Germinal center (tissue), 1 donor: ENCODE measurements at places on chromosomes 11 and 22.

DNA sequence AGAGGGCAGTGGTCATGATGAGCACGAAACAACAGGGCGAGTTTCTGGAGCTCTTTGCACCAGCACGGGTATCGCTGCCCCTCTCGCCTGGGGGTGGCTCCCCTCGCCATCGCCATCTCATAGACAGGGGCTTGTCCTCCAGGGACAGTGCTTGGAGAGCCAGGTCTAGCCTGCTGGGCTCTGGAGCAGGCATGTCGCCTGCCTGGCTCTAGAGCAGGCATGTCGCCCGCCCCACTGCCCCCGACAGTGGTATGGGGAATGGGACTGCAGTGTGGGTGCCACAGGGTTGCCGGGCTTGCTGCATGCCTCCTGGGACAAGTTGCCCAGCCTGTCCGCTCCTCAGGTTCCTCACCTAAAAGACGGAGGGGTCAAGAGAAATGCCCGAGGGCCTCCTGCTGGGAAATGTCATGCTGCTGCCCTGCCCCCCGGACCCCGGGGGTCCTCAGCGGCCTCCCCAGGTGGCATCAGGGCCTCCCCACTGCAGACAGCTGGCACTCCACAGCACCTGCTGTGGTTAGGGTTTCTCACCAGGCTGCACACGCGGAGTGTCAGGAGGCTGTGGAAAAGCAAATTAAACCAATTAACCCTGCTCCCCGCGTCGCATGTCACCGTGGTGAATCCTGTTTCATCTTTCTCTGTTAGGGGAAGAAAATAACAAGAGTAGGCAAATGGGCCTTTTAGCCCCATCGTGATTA, 403.0 kb downstream of the TBC1D22A start:
- DNase-seq = no peak

DNA sequence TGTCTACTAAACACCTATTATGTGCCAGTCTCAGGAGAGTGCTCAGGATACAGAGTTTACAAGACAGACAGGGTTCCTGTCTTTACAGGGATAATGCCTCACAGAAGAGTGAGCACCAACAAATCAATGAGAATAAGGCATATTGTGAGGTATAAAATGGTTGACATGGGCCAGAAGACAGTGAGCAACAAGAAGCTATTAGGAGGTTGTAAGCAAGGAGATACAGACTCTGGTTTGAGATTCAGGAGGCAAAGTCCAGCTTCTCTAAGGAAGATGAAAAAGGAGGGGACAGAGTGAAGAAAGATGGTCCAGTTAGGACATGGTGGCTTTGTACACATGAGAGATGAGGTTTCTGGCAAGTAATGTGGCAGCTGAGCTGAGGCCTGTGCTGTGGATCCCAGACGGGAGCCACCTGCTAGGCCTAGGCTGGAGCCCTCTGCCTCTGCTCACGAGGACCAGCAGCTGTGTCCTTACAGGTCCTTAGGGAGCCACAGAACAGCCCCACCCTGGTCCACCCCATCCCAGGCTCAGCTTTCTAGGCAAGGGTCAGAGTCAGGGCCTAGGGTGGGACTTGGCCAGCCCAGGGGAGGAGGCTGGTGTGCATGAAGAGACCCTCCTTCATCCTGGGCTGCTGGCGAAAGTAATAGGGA, 110.5 kb downstream of the ZNF280B start:
- no peak for DNase-seq

DNA sequence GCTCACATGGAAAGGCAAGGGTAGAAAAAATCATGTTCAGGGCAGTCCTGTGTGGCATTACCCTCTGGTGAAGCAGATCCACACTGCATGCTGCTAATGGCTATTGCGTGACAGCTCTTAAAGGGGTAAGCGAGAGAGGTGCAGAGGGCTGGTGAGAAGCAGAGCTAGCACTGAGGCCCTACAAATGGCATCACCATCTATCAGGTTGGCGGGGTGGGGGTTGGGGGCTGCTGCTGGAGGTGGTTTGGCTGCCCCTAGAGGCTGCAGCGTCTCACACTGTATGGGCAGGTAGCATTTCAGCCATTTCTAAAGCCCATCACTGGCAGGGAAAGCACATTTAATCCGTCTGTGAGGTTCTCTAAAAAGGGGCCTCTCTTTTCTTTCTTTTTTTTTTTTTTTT, 16.9 kb upstream of the TMA7B start:
- no peak for DNase-seq

GRCh38 chr11:35583126-35583525, 35.1 kb upstream of the FJX1 start:
- no peak for DNase-seq

DNA sequence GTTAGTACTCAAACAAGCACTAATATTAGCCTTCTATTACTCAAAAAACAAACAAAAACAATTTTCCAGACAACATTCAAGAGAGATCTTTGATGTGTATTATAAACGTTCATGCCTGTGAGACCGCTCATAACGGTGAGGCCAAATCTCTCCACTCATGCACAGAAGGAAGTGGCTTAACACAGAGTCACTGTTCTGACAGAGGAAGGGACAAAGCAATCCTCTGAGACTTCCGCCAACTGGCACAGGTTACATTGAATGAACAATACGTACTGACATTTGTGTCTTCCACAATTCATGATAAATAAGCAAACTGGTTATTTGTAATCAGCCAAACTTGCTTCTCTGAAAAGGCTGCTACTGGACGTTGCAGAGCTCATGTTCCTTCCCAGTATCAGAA, 30.5 kb downstream of the CHKA start:
- no peak for DNase-seq

DNA sequence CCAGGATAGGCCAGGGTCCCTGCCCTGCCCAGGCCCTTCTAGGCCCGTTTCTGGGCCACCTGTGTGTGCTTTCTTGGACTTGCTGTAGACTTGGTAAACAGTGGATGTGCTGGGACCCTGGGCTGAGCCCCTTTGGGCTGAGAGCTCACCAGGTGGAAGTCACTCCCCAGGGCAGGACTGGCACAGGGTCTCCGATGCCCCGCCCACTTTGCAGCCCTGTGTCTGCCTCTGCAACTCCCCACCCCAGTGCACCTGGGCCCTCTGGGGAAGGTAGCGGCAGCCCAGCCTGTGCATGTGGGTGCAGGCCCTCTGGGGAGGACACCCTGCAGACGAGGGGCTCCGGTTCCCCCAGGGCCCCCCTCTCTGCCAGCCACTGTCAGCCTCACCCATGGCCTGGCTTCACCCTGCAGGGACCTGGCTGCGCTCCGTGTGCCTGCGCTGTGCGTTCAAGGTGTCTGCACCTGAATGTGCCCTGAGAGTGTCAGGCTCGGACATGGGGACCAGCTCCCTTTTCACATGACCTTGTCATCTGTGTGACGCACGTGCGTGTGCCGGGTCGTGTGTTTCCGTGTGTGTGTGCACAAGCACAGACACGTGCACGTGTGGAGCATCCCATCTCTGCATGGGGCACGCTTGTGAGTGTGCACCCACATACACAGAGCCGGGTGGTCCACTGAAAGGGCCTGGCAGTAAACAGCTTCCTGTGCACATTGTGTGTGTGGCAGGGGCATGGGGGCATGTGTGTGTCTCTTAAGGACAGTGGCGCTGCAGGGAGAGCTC, 118.5 kb downstream of the KCNQ1OT1 start:
- DNase-seq = no peak

- no peak for DNase-seq
Measured at GRCh38 chr11:8329336-8329735, 65.7 kb upstream of the LMO1 start.

DNA sequence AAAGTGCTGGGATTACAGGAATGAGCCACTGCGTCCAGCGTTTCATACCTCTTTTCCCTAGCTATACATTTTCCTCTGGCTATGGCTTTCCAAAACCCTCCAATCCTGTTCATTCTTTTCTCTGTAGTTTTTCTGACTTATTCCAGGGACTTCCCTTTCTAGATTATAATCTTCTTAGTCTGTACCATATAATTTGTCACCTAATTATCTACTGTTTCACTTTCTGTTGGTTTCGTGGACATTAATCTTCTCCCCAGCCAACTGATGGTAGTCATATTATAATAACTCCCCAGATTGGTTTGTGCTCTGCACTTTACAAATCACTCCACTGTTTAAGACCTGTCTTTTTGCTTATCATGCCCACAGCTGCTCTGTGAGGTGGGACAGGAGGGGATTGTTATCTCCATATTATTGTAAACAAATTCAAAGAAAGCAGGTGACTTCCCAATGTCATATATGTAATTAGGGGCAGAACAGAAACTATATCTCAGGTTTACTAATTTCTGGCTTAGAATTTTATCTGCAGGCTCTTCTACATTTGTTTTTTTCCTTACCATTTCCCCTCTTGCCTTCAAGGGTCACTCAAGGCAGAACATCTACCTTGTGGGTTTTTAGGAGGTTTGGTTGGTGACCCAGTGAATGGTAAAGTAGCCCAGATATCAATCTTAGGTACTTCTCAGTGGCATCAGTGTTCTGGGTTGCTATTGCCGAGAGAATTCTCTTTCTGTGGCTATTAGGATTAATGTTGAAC, 23.9 kb downstream of the STIM1 start:
- DNase-seq = no peak

GRCh38 chr11:86523738-86524619, 148.4 kb downstream of the ME3 start:
- no peak for DNase-seq

DNA sequence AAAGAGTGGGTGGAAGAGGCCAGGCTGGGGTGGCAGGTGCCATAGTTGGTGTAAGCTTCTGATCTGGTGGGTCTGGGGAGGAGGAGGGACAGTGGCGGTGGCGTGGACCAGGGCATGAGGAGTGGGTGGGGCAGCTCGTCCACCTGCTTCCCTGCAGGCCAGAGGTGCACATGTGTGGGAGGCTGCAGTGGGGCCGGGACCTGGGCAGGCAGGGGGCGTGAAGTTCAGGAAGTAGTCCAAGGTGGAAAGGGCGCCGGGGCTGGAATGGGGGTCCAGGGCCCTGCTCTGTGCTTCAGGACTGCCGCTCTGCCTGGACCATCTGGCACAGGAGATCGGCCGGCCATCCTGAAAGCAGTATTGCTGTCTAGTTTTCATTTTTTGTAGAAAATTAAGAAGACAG, 15.9 kb downstream of the RIBC2 start:
- DNase-seq = no peak

- DNase-seq = no peak
Measured at GRCh38 chr11:1039481-1040427, 3.2 kb upstream of the MUC6 start.

DNA sequence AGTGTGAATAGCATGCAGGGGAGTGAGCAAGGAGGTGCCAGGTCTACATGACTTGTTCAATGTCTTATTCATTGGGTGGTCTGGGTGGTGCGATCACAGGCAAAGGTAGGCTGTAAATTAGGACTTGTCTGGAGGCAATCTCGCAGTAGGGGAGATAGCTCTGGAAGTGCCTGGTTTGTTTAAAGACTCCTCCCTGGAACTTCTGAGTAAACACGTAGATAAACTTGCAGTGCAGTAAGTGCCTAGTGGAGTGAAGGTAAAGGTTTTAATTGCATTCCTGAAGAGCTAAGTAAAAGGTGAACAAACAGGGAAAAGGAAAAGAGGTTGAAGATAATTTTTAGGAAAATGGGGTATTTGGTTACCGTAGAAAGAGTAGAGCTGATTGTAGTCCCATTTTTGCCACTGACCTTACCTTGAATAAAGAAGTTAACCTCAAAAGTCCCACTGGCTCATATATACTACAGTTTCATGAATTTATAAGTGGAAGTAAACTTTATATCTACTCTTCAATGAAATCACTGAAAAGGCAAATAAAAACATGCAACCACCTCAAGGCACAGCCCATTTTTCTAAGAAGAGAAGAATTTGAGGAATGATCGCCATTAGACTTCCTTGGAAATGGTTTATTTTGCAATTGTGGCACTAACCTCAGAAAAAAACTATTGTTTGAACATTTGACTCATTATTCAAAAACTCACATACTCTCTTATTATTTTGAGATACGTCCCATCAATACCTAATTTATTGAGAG, 44.3 kb downstream of the AASDHPPT start:
- DNase-seq = no peak

DNA sequence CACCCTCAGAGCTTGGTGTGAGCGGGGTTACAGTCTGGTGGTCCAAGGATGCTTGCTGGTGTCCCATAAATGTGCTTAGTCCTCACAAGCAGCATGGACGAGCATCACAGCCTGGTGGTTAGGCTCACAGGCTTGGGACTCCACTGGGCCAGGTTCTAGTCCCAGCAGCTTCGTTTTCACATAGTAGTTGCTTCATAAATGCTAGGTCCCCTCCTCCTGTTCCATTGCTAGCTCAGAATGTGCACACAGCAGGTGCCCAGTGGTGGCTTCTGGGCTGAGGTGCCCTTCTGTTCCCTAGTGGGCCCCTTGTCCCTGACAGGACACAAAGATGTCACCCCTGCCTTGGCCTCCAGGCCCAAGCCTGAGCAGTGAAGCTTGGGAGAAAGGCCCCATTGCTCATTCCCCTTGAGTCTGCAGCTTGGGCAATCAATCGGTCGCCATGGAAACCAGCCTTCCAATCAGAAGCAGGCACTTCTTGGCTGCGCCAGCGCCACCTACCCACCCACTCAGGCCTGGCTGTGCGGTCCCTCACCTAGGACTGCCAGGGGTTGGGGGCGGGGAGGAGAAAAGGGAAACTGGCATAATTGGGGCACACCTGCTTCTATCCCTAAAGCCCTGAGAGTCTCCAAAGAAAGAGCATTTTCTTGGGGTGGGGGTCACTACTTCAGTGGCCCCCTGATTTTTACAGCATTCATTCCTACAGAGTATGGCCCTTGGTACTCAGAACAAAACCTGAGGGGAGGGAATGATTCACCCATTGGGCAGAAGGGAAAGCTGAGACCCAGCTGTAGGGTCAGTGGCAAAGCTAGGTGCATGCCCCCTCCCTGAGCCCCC, 48.1 kb downstream of the CYTH4 start:
- DNase-seq = peak; percentile 79

DNA sequence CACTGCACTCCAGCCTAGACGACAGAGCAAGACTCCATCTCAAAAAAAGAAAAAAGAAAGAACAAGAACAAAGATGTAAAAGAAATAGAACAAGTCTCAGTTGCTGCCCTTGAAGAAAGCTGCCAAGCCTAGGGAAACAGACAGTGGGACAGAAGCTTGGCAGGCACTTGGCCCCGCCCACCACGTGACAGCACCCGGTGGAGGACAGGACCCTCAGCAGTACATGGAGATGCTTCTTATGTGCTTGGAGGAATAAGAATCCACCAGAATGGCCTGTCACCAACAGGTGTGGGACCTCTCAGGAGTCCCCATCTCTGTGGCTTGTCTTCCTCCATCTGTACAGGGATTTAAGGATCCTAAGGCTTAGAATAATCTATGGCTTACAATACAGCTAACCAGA, 7.6 kb upstream of the TMPRSS6 start:
- DNase-seq = no peak

GRCh38 chr22:37643225-37643847, 3.9 kb downstream of the SH3BP1 start:
- DNase-seq = peak; percentile 84

DNA sequence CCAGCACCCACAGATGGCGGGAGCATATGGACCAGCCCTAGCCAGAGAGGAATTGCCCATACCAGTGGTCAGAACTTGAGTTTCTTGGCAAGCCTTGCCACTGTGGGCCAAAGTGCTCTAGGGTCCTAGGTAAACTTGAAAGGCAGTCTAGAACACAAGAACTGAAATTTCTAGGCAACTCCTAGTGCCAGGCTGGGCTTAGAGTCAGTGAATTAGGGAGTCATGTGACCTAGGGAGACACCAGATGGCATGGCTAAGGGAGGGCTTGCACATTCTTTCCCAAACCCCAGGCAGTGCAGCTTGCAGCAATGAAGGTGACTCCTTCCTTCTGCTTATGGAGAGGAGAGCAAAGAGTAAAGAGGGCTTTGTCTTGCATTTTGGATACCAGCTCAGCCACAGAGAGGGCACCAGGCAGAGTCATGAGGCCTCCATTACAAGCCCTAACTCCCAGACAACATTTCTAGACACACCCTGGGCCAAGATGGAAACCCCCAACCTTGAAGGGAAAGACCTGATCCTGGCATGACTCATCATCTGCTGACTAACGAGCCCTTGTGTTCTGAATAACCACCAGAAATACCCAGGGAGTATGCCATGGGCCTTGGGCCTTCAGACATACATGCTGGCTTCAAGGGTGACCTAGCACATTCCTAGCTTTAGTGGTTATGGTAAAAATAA, 19.2 kb upstream of the OR56A3 start:
- no peak for DNase-seq
